ENCODE measurements at places on chromosomes 2 and 18.

DNA sequence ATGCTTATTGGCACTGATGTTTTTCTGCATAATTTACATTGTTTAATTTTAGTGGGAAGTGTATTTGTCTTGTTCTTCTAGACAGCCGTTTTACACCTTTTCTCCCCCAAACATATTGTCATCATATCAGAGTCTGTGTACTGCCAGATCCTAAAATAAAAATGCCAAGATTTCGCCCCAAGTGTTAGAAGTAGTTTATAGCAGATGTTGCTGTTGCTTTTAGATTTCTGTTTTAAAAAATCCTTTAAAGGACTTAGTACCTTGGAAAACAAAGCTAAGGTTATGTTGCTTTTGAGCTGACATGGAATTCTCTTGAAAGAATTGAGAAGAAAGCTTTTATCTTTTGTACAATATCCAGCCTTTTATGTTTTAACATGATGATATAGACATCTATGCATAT, 36.0 kb downstream of the NAB1 start:
- no peak for DNase-seq

GRCh38 chr18:60873708-60874107, 459.5 kb upstream of the CDH20 start:
- DNase-seq = no peak

GRCh38 chr2:80048296-80048695, 256.3 kb downstream of the LRRTM1 start:
- no peak for DNase-seq

DNA sequence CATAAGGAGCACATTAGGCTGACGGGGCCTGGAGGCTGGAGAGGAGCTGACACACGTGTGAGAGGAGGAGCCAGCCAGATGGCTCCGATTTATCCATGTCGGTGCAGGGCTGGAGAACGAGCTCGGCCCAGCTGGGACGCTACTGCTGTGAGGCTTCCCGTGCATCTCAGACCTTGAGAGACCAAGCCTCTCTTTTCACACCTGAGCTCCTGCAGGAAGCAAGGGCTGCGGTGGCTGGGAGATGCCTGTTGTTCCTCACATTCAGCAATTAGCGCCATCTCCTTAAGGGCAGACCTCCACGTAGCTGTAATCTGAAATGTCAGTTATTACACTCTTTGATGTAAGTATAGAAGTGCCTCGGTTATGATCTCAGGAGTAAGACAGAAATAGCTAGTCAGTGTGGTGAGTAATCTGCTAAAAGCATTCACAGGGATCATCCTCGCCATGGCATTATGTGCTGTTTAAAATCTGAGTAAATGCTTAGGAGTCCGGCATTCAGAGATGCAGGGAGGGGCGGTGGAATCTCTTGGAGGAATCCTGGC, 107.9 kb downstream of the PRKCE start:
- no peak for DNase-seq

- DNase-seq = no peak
These were observed 44.5 kb downstream of the CYP26B1 start for GRCh38 chr2:72103161-72103560.

GRCh38 chr2:74553892-74554819, at the start of the genes DOK1 and LOXL3:
TSS of gene DOK1 (plus strand) at chr2:74554720. CDS start at chr2:74554755, 35 bp downstream.
TSS of gene LOXL3 (minus strand) at chr2:74553942. CDS start at chr2:74552634, 1,308 bp downstream.
- peak; percentile 42 for DNase-seq

- no peak for DNase-seq
These were observed 243.7 kb downstream of the TDRD15 start for GRCh38 chr2:21367421-21367820.

- DNase-seq = no peak
These were observed 129.5 kb downstream of the TMEM182 start for GRCh38 chr2:102891296-102891695.

DNA sequence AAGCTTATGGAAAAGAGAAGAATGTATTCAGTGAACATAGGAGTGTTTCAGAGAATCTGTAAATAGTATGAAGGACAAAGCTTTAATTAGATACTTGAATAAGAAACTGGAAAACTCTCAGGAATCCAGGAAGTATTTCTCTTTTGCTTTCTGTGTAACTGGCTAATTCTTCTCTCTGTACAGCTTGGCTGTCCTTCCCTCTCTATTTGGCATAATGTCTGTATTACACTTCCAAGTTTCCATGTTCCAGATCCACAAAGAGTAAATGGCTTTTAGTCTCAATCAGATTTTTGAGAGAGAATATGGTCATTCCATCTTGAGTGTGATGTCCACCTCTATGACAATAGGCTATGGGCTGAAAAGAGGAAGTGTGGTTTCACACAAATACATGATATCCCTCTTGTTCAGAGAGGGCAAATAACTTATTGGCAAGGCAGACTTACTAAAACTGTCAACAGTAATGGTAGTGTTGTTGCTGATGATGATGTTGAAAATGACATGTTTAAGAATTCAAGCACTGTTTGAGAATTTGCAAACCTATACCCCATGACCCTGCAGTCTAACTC, 129.2 kb upstream of the ERBB4 start:
- DNase-seq = no peak

DNA sequence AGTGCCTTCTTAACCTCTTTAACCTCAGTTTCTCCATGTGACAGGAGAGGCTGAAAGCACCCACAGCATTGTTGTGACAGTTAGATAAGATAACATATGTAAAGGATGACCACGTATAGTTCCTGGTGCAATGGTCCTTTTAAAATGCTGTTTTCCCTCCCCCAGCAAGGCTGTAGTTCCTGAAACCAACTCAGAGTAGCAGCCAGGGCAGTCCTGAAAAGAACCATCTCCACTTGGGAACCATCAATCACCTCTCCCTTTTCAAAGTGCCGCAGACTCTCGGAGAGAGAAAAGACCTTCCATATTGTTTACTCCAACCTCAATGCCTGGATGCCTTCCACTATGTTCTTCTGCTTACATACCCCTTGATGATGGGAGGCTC, 158.8 kb downstream of the DDX1 start:
- DNase-seq = no peak

GRCh38 chr2:149577269-149577668, 10.3 kb downstream of the MMADHC start:
- DNase-seq = no peak

GRCh38 chr2:101803128-101803527, 105.6 kb downstream of the MAP4K4 start:
- no peak for DNase-seq

GRCh38 chr2:146681991-146682390, 1162.8 kb upstream of the ACVR2A start:
- no peak for DNase-seq

DNA sequence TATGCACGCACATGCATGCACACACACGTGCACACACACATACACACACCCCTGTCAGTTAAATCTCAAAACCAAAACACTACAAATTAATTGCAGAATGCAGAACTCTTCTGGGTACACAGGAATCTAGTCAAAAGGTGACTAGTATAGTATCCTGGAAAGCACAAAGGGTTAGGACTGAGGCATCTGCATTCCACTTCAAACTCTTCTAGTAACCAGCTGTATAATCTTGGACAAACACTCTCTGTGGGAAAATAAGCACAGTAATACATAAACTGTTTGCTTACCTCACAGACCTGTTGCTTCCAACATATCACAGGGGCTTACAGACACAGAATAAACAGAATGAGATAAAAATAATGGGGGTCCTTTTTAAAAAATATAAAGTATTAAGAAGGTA, 49.1 kb downstream of the TTC21B start:
- DNase-seq = no peak

DNA sequence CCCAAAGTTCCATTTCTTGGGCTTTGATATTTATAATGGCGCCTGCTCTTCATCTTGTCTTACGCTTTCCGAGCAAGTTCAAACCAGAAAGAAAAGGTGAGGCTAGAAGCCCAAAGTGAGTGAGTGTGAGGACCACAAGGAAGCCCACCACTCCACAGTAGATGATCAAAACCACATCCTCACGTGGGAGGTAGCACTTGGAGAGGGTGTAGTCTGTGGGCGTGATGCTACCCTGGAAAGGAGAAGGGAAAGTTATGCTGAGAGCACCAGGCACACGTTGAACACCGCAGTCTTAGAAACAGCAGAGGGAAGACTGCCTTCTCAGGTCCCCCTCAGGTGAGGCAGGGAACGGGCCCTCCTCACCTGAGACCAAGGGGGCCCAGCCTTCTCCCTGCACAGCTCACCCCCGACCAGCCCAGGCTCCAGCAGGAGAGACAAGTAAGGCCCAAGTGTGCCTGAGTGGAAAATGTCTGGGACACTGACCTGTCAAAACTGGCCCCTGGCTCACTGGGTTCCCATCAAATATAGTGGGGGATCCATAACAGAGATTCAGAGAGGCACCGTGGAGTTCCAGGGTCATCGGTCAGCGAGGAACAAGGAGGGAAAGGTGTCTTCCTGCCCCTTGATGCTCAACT, 23.6 kb downstream of the MPPE1 start:
- DNase-seq = no peak

- no peak for DNase-seq
These were observed 147.6 kb downstream of the CYP26B1 start for GRCh38 chr2:72000110-72000509.

GRCh38 chr2:16430846-16431245, 234.8 kb downstream of the CYRIA start:
- no peak for DNase-seq

DNA sequence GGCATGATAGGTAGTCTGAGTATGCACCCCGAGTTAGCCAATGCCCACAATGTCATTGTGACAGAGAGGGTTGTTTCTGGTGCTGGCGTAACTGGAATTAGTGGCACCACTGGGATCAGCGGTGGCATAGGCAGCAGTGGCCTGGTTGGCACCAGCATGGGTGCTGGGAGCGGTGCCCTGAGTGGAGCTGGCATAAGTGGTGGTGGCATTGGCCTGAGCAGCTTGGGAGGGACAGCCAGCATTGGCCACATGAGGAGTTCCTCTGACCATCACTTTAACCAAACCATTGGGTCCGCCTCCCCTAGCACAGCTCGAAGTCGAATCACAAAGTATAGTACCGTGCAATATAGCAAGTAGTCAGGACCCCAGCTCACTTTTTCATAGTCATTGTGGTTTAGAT, 21.6 kb upstream of the DSG4 start:
- DNase-seq = no peak

- no peak for DNase-seq
These were observed 19.5 kb upstream of the AGXT start for GRCh38 chr2:240848900-240849680.

GRCh38 chr18:34942276-34942675, 98.9 kb upstream of the MAPRE2 start:
- no peak for DNase-seq

DNA sequence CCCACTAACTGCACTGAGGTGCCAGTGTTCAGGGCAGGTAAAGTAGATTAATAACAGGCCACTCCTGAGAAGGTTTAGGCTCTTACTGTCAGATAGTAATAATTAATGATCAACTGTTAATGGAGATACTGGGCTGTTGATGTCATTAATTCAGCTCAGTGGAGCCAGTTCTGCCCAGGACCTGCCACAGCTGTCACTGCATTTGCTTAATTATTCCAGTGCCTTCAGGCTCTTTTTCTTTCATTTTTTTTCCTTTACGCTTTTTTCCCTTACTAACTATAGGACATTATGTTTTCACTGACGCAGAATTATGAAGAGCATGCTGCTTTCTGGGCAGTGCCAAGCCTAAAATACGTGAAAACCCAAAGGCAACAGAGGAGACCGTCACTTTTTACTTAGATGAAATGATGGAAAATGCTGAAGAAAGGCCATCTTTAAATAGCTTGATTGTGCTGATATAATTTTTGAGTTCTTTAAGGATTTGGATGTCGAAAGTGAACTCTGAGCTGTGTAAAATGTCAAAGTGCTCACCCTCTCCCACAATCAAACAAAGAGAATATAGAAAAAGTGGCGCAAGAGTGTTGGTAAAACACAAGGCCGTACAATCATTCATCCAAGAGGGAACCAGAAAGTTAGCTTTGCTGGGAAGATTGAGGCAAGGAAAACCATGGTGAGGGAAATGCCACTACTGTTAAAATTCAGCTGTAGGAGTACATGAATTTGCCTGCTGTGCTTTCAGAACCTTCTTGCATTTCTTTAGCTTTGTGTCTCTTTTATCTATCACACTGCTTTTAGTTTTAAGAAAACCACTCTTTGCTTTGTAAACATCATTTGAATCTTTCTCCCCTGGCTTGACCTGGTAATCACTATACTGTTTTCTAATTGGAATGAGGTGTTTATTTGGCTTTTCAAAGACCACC, 192.0 kb upstream of the ZEB2 start:
- DNase-seq = no peak

DNA sequence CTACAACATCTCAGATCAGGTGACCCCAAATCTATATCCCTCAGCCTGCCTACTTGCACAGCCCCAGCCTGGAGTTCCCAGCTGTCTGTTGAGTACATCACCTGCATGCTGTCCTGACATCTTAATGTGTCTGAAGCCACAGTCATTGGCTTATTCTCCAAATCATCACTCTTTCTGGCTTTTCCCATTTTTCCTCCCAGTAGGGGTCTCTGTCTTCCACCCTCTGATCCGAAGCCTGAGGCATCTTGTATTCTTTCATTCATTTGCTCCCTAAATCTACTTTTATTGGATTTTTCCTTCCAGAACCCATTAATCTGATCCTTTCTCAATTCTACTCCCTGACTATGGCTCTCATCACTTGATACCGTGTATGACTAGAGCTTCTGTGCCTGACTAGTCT, 332.9 kb upstream of the DCC start:
- DNase-seq = no peak

DNA sequence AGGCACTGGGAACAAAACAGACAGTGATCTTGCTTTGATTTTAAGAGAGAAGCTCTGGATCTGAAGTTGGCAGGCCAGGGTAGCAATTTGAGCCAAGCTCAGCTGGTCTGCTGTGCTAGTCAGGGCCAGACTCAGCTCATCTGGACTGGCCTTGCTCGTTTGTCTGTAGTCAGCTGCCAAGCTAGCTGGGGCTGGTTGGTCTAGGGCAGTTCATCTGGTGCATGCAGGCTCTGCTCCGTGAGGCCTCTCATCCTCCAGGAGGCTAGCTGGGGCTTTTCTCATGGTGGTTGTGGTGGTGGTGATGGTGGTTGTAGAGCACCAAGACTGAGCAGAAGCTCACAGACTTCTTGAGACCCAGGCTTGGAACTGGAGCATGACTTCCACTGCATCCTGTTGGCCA, 10.3 kb downstream of the FBLN7 start:
- no peak for DNase-seq

GRCh38 chr2:222434204-222434603, 9.9 kb downstream of the SGPP2 start:
- no peak for DNase-seq

DNA sequence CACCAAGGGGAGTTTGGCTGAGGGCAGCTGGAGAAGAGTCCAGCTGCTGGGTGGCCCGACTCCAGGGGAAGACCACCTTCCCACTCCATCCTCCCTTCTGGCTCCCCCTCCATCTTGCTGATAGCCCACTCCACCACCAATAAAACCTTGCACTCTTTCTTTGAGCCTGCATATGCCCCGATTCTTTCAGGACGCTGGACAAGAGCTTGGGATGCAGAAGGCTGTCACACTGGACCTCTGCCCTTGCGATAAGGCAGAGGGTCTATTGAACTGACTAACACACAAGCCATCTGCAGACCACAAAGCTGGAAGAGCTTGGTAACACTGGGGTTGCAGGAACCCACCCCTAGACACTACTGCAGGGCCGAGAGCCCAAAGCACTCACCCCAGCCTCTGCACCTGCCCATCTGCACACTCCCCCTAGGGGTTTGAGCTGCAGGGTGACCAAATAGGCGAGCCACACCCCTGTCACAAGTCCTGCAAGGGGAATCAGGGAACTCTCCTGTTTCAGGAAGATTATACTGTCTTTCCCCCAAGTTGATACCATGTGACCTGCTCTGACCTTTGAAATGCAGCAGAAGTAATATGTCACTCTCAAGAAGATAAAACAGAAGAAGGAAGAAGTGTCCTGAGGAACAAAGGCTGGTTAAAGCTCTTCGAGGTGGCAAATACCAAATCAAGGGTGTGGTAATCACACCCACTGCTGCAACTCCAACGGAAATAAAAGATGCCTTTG, 70.5 kb downstream of the SMAD4 start:
- DNase-seq = no peak

GRCh38 chr2:44869761-44870160, 71.7 kb upstream of the SIX3 start:
- DNase-seq = no peak

Measured in NCI-H2107 (cell line).